ENCODE measurements at places on chromosomes 7 and 10. TPM values are rescaled to one million over a fixed set of nuclear protein-coding genes. Genes with fewer than 3 reads are reported as not detected.

NPTX2 gene
- polyA plus RNA-seq: not detected

DNA sequence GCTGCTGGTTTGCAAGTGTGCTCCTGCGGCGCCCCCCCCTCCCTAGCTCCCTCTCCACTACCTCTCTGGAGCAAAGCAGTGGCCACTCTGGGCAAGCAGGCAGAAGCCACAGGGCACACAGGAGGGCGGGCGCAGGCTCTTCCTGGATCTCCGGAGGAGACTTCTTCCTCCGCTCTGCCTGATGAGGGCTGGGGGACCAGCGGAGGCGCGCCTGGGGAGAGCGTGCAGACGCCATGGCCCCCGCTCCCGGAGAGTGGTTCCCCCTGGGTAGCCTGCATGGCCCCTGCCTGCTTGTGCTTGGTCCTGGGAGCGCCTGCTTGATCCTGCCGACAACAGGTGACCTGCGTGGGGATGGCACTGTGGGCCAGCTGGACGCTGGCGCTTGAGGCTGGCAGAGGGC lies 29.0 kb downstream of the ANKMY2 start:
- no peak for DNase-seq

DNA sequence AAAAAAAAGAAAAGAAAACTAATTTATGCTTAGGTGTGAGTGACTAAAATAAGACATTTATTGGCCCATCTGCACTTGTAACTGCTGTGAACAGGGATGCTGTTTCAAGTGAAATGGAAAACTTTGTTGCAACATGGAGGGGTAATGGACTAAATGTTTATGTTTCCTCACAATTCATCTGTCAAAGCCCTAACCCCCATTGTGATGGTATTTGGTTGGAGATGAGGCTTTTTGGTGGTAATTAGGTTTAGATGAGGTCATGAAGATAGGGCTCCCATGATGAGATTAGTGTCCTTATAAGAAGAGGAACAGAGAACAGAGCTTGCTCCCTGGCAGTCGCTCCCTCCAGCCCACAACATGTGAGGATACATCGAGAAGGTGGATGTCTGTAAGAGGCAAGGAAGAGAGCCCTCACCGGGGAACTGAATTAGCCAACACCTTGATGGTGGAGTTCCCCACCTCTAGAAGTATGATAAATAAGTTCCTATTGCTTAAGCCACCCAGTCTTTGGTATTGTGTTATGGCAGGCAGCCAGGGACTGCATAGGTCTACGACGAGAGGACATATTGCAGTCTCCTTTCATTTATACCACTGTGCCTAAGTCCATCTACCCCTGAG lies 28.6 kb upstream of the VCL start:
- DNase-seq: no peak

- DNase-seq: no peak
Measured at GRCh38 chr10:78706256-78706655, 362.5 kb upstream of the ZMIZ1 start.

GRCh38 chr7:142523821-142524460 lies 225.3 kb upstream of the PRSS1 start:
- no peak for DNase-seq

FZD1 gene
- 0.33 TPM for polyA plus RNA-seq

GRCh38 chr7:123440101-123440548 lies 94.3 kb downstream of the IQUB start:
- DNase-seq: no peak

RBM20 gene
- 0.16 TPM for polyA plus RNA-seq

- no peak for DNase-seq
Measured at GRCh38 chr10:121330563-121330962, 267.7 kb downstream of the FGFR2 start.

Measured in HepG2 (cell line).